Body of pancreas (tissue), 4 donors: ENCODE measurements at places on chromosomes 1 and 21. TPM values are rescaled to one million over a fixed set of nuclear protein-coding genes. Genes with fewer than 3 reads are reported as not detected.

DNA sequence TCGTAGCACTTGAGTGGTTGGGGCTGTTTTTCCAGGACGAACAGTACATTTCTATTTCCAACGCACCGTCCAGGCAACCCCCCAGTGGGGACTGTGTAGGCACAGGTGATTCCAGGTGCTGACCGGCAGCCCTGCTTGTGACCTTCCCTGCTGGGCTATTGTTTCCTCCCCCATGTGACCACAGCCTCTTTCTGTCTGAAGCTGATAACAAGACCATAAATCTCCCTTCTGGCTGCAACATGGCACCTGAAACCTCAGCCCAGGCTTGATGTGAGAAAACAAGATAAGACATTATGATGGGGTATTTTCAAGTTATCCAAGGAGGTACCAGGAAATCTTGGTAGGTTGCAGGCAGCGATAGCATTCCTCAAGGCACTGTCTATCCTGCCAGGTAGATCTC, 48.2 kb downstream of the HLX start:
- H3K4me1 ChIP-seq = no peaks in the 10 kb centered on the region
- H3K27ac ChIP-seq = no peak overlapping the region
- no peaks in the 10 kb centered on the region for H3K27me3 ChIP-seq
- no peaks in the 10 kb centered on the region for H3K36me3 ChIP-seq
- peak; percentile 11 for DNase-seq

DNA sequence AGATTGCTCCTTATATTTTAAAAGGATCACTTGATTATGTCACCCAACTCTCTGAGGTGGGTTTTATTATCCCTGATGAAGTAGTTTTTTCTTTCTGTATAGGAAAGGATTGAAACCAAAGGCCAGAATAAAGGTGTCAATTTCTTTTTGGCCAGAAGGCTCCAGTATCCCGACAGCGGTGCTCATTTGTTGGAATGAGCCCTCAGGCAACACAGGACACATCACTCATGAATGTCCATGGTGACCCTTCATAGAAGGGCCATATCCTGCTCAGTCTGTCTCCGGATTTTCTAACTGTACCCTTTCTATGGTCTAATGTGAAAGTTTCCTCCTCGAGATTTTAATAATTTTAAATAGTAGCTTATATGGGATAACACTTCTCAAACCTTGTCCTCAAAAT, 171.3 kb upstream of the USP24 start:
- H3K27ac ChIP-seq = no peak overlapping the region
- no peaks in the 10 kb centered on the region for H3K27me3 ChIP-seq
- H3K4me3 ChIP-seq = no peak overlapping the region
- no peaks in the 10 kb centered on the region for H3K36me3 ChIP-seq
- H3K4me1 ChIP-seq = no peaks in the 10 kb centered on the region

GRCh38 chr1:228899421-228899956, 164.2 kb downstream of the RHOU start:
- no peak overlapping the region for H3K27ac ChIP-seq
- no peaks in the 10 kb centered on the region for H3K36me3 ChIP-seq
- no peak overlapping the region for H3K4me3 ChIP-seq
- no peaks in the 10 kb centered on the region for H3K27me3 ChIP-seq
- peaks cover 20% of the 10 kb centered on the region for H3K4me1 ChIP-seq

DNA sequence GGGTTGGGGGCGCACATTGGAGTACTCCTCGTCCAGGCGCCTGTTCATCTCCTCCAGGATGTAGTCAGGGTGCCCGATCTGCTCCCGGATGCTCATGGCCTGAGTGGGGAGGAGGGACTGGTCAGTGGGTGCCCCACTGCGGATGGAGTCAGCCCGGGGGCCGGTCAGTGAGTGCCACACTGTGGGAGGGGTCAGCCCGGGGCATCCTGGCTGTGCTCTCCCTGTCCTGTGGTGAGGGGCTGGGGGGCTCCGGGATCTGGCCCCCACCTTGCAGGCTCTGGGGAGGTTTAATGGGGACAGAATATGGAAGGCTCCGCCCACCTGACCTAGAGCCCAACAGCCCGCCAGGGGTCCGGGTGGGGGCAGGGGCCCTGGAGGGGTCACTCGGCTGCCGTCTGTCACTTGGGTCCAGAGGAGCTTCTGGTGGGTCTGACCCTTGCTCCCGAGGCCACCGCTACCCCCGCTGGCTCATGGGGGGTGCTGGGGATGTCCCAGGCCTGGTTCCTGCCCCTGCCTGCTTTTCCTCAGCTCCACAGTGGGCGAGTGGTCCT, 8.8 kb downstream of the PRXL2B start:
- no peaks in the 10 kb centered on the region for H3K27me3 ChIP-seq
- DNase-seq = no peak
- H3K4me3 ChIP-seq = no peak overlapping the region
- no peaks in the 10 kb centered on the region for H3K36me3 ChIP-seq

DNA sequence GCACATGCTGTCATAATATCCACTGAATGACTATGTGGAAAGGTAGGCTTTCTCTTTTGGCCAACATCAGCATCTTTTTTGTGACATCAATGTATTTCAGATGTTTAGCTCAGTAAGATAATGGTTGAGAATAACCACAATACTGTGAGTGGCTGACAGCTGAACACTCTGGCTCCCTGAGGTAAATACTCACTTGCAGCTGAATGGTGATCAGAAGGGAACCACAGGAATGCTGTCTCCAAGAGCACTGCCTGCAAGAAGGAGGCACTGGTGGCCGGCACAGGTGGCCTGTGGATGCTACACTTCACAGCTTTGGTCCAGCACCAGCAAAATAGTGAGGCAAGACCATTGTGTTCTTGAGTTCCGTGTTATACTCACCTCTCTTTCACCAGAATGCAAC, 118.7 kb upstream of the PPM1J start:
- H3K4me3 ChIP-seq = no peak overlapping the region
- no peak overlapping the region for H3K27ac ChIP-seq
- no peaks in the 10 kb centered on the region for H3K27me3 ChIP-seq

- H3K36me3 ChIP-seq = no peaks in the 10 kb centered on the region
- H3K4me3 ChIP-seq = peak within 1 kb of the TSS; percentile 37
- H3K27ac ChIP-seq = peak within 1 kb of the TSS; percentile 84
- peaks cover 37% of the 10 kb centered on the region for H3K4me1 ChIP-seq
These were observed at the start of gene DPM3 for GRCh38 chr1:155139895-155140629. Gene DPM3 (minus strand): TSS chr1:155140531. CDS start chr1:155140240, 291 bp downstream.

GRCh38 chr1:216531263-216532239, 108.3 kb upstream of the USH2A start:
- peaks cover 14% of the 10 kb centered on the region for H3K4me1 ChIP-seq
- no peak overlapping the region for H3K4me3 ChIP-seq
- H3K27ac ChIP-seq = peak overlapping the region; percentile 44
- no peaks in the 10 kb centered on the region for H3K36me3 ChIP-seq

- H3K4me3 ChIP-seq = no peak overlapping the region
- H3K27ac ChIP-seq = no peak overlapping the region
- no peaks in the 10 kb centered on the region for H3K36me3 ChIP-seq
- H3K27me3 ChIP-seq = no peaks in the 10 kb centered on the region
- peaks cover 27% of the 10 kb centered on the region for H3K4me1 ChIP-seq
These were observed 3.3 kb downstream of the SLX9 start for GRCh38 chr21:44943005-44943685.

DNA sequence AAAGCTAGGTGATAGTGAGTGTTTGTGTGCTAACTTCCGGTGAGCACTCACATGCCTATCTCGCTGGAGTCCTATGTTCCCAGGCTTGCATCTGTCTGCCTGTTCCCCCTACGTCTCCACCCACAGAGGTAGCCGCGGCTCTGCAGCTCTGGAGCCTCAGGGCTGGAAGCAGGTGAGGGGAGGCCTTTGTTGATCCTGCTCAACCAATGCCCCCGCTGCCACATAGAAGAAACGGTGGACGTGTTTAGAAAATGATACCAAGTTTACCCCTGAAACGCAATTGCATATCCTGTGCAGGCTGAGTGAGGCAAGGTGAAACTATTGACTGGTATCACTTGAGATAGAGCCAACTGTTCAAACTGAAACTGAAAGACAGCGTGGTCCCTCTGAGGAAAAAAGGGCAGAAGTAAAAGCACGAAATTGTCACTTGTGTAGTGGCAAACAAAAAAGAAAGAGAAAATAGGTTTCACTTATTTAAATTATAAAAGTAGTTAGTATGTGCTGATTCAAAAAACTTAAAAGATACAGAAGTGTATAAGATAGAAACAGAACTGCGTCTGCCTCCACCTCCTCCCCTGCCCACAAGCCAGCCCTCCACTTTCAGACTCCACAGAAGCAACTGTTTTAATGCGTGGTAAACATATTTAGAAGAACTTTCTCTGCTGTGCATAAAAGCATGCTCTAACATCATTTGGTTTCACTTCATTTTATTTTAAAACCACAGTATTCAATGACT, 38.6 kb upstream of the ETS2 start:
- DNase-seq = peak; percentile 49
- no peaks in the 10 kb centered on the region for H3K36me3 ChIP-seq
- H3K4me3 ChIP-seq = no peak overlapping the region
- H3K27ac ChIP-seq = peak overlapping the region; percentile 89
- no peaks in the 10 kb centered on the region for H3K27me3 ChIP-seq

- H3K36me3 ChIP-seq = peaks cover 11% of the 10 kb centered on the region
- peak; percentile 70 for DNase-seq
- peaks cover 40% of the 10 kb centered on the region for H3K4me1 ChIP-seq
- H3K27me3 ChIP-seq = no peaks in the 10 kb centered on the region
These were observed 8.0 kb downstream of the SMIM12 start for GRCh38 chr1:34851431-34852105.

GRCh38 chr1:79587229-79587628, 580.7 kb upstream of the ADGRL4 start:
- no peaks in the 10 kb centered on the region for H3K36me3 ChIP-seq
- H3K4me3 ChIP-seq = no peak overlapping the region
- H3K27ac ChIP-seq = no peak overlapping the region
- no peak for DNase-seq

GRCh38 chr1:19064906-19065450, 108.5 kb upstream of the IFFO2 start:
- H3K27ac ChIP-seq = peak overlapping the region; percentile 2
- DNase-seq = no peak
- H3K36me3 ChIP-seq = no peaks in the 10 kb centered on the region
- no peak overlapping the region for H3K4me3 ChIP-seq
- H3K27me3 ChIP-seq = no peaks in the 10 kb centered on the region

The NFASC gene
- 4.4 TPM for total RNA-seq

The PTPN7 gene
- total RNA-seq = 3.6 TPM

The CD34 gene
- total RNA-seq = 14.8 TPM

The RSPO1 gene
- 0.66 TPM for total RNA-seq
